Thoracic aorta (tissue), 2 donors: ENCODE measurements at places on chromosomes 3 and 15. TPM values are rescaled to one million over a fixed set of nuclear protein-coding genes. Genes with fewer than 3 reads are reported as not detected.

Gene STARD5
- 7.3 TPM for total RNA-seq

Gene ALPK3
- 56.9 TPM for total RNA-seq

Gene PIK3CB
- total RNA-seq = 20.6 TPM

GRCh38 chr3:187269486-187269885, 22.1 kb downstream of the MASP1 start:
- peaks cover 5% of the 10 kb centered on the region for H3K4me1 ChIP-seq
- no peak for DNase-seq
- no peaks in the 10 kb centered on the region for H3K27me3 ChIP-seq
- H3K36me3 ChIP-seq = no peaks in the 10 kb centered on the region
- no peak overlapping the region for H3K4me3 ChIP-seq
- H3K27ac ChIP-seq = no peak overlapping the region

DNA sequence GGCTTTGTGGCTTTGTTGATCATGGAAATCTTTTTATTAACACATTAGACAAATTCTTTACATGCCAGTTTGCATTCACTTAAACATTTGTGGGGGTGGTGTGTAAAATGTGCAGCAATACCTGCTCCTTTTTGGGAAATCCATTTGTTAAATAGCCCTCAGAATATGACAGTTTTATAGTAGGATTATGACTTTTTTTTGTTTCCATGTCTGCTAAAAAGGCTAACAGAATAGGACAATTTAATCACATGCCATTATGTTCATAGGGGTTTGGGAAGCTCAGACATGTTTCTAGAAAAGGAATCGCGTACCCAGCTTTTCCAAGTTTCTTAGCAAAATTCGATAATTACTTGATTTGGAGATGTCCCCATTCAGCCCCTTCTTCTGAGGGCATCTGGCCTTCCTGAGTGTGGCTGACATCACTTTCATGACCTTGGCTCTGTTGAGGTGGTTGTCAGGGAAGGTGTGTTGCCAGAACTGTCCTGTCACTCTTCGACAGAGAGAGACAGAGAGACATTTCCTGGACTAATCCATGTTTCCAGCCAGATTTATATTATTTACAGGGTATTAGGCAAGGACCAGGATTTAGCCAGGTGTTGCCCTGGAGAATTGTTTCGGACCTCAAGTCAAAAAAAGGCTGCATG, 126.4 kb downstream of the PTPRG start:
- H3K27ac ChIP-seq = no peak overlapping the region
- peaks cover 47% of the 10 kb centered on the region for H3K4me1 ChIP-seq
- no peaks in the 10 kb centered on the region for H3K27me3 ChIP-seq
- no peaks in the 10 kb centered on the region for H3K36me3 ChIP-seq
- no peak for DNase-seq

- peaks cover 46% of the 10 kb centered on the region for H3K36me3 ChIP-seq
- no peak for DNase-seq
- no peak overlapping the region for H3K27ac ChIP-seq
- no peak overlapping the region for H3K4me3 ChIP-seq
- H3K4me1 ChIP-seq = no peaks in the 10 kb centered on the region
Measured at GRCh38 chr3:45677033-45677446, 12.2 kb upstream of the SACM1L start.

Gene SOX14
- total RNA-seq = not detected

Gene CIAO2A
- total RNA-seq = 16.9 TPM

Gene HACD2
- 18.8 TPM for total RNA-seq

Gene RPSA
- total RNA-seq = 480 TPM

Gene WDR48
- 29.9 TPM for total RNA-seq

DNA sequence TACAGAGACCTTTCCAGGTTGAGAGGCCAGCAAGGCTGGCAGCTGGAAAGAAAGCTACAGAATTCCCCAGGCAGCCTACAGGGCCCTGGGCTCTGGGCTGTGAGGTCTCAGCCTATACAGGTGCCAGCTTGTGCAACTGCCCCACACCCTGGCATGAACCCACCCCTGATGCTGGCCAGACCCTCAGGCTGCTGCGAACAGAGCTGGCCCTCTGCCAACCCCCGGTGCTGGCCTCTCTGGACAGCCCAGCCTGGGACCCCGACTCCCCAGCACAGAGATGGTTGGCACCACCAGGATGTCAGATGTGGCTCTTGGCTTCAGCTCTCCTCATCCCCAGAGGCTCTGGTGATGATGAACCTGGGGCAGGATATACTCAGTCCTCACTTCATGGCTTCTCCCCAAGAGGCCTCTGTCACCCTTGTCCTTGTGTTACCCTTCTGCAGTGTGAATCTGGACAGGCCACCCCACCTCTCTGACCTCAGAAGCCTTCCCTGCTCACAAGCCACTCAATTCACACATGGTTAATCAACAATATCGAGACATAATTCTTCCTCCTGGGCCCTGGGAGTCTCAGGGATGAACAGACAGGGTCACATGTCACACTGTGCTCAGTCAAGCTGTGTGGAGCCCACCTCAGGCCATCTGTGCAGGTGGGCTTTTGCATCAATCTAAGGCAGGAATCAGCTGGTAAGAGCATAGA, 11.0 kb upstream of the BFSP2 start:
- DNase-seq = no peak
- H3K4me3 ChIP-seq = no peak overlapping the region
- no peaks in the 10 kb centered on the region for H3K36me3 ChIP-seq
- no peak overlapping the region for H3K27ac ChIP-seq

Gene SST
- total RNA-seq = not detected

Gene AADACL2
- not detected for total RNA-seq

GRCh38 chr3:32352563-32352962, 39.1 kb upstream of the CMTM7 start:
- H3K4me1 ChIP-seq = no peaks in the 10 kb centered on the region
- H3K36me3 ChIP-seq = no peaks in the 10 kb centered on the region
- no peak for DNase-seq
- H3K27me3 ChIP-seq = no peaks in the 10 kb centered on the region
- H3K27ac ChIP-seq = no peak overlapping the region

GRCh38 chr15:60790641-60791040, 311.7 kb upstream of the ICE2 start:
- no peak for DNase-seq
- H3K4me1 ChIP-seq = no peaks in the 10 kb centered on the region
- H3K4me3 ChIP-seq = no peak overlapping the region
- H3K36me3 ChIP-seq = no peaks in the 10 kb centered on the region
- H3K27me3 ChIP-seq = no peaks in the 10 kb centered on the region

Gene SLCO3A1
- 16.5 TPM for total RNA-seq

Gene POLQ
- 0.68 TPM for total RNA-seq

GRCh38 chr3:13569201-13569600, 20.3 kb downstream of the FBLN2 start:
- H3K4me3 ChIP-seq = no peak overlapping the region
- no peak for DNase-seq
- H3K4me1 ChIP-seq = no peaks in the 10 kb centered on the region
- no peaks in the 10 kb centered on the region for H3K36me3 ChIP-seq
- no peak overlapping the region for H3K27ac ChIP-seq

Gene PSTPIP1
- total RNA-seq = 24.8 TPM

DNA sequence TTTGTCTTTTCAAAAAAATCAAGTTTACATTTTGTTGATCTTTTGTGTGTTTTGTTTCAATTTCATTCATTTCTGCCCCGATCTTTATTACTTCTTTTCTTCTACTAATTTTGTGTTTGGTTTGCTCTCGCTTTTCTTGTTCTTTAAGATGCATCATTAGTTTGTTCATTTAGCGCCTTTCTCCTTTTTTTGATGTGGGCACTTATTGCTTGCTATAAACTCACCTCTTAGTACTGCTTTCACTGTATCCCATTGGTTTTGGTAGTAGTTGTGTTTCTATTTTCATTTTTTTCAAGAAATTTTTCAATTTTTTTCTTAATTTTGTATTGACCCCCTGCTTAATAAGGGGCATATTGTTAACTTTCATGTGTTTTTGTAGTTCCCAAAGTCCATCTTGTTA, 34.4 kb downstream of the PRKCI start:
- no peak overlapping the region for H3K4me3 ChIP-seq
- H3K27ac ChIP-seq = no peak overlapping the region
- peaks cover 9% of the 10 kb centered on the region for H3K36me3 ChIP-seq
- no peaks in the 10 kb centered on the region for H3K27me3 ChIP-seq

Gene RAB27A
- 21.0 TPM for total RNA-seq

DNA sequence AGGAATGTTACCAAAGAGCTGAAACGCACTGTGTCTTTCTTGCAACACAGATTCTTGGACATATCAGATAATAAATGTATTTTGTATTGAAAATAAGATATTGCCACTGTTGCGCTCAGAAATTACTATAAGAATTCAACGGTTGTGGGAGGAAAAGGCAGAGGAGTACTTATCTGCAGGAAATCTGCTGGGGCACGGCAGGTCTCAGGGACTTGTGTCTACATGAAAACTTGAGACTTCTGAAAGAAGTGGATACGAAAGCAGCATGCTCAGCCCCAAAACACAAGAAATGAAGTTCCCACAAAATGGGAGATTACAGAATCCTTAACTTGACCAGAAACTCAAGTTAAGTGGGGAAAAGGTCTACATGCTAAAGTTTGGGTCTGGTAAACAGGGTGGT, 86.5 kb downstream of the IGSF11 start:
- no peak for DNase-seq
- H3K4me1 ChIP-seq = no peaks in the 10 kb centered on the region
- no peaks in the 10 kb centered on the region for H3K27me3 ChIP-seq
- no peaks in the 10 kb centered on the region for H3K36me3 ChIP-seq
- H3K4me3 ChIP-seq = no peak overlapping the region

Gene PDHB
- 59.3 TPM for total RNA-seq

Gene SH2D7
- not detected for total RNA-seq

DNA sequence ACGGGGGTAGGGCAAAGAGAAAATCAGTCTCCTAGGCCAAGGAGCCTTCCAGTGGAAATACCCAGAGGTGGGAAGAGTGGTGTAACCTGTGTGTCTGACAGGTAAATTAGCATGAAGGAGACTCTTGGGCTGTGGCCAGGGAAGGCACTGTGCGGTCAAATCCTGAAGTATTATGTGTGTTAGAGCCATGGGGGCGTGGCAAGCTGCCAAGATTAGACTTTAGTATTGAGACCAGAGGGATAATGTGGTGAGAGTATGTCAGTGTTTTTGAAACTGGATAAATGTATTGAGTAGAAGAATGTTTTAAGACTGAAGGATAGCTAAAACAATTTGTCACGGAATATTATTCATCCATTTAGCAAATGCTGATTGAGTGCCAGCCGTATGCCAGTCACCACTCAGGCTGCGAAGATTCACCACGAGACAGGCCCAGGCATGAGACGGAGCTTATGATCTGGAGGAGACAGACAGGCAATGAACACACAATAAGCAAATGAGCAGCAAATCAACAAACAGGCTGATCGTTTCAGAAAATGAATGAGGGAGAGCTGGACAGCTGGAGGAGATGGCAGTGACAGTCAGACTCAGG, 445.9 kb downstream of the MCTP2 start:
- DNase-seq = no peak
- H3K4me1 ChIP-seq = no peaks in the 10 kb centered on the region
- no peak overlapping the region for H3K4me3 ChIP-seq
- H3K27ac ChIP-seq = no peak overlapping the region

DNA sequence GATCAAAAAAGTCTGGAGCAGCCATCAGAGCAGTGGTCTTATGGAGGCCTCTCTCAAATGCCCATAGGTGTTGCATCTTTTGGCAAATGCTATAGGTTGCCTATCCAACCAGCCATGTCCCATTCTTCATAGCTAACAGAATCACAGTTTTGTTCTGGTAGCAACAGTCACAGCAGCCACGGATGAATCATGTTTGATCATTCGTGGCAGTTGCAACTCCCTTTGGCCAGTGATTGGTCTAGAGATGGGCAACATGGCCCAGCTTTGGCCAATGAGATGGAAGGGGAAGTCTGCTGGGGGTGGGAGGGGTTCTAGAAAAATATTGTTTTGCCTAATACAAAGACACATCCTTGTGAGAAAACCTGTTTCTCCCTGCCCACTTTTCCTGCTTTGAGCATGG, 50.3 kb upstream of the PPP2R3A start:
- H3K27ac ChIP-seq = no peak overlapping the region
- DNase-seq = no peak
- no peak overlapping the region for H3K4me3 ChIP-seq

DNA sequence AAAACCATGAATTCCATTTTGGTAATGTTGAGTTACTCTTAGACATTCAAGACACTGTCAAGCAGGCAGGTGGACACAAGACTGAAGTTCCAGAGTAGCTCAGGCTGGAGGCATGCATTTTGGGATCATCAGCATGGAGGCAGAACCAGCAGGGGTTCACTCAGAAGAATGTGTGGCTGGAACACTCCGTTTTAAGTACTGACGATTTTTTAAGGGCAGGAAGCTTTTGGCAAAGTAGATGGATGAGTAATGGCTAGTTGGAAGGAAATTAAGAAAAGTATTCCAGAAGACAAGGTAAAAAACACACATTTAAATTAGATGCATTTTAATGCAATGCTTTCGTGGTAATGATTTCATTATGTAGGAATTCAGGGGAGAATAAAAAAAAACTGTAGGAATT, 420.4 kb downstream of the ROBO2 start:
- H3K27ac ChIP-seq = no peak overlapping the region
- no peak for DNase-seq
- H3K27me3 ChIP-seq = no peaks in the 10 kb centered on the region
- no peaks in the 10 kb centered on the region for H3K36me3 ChIP-seq
- H3K4me3 ChIP-seq = no peak overlapping the region

DNA sequence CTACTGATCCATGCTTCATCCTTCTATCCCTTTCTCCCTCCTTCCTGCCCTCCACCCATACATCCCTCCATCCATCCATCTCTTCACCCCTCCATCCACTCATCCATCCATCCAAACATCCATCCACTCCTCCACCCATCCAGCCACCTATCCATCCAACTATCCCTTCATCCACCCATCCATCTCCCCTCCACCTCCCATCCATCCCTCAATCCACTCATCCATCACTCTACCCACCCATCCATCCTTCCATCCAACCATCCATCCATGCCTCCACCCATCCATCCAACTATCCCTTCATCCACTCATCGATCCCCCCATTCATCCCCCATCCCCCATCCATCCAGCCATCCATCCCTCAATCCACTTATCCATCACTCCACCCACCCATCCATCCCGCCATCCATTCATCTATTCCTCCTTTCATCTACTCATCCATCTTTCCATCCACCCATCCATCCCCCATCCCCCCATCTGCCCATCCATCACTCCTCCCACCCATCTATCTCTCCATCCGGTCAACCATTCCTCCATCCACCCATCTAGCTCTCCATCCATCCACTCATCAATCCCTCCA, 132.4 kb upstream of the IQSEC1 start:
- H3K4me1 ChIP-seq = no peaks in the 10 kb centered on the region
- no peak overlapping the region for H3K27ac ChIP-seq
- DNase-seq = no peak
- no peaks in the 10 kb centered on the region for H3K36me3 ChIP-seq
- H3K4me3 ChIP-seq = no peak overlapping the region

GRCh38 chr15:33581032-33581431, 270.3 kb downstream of the RYR3 start:
- H3K4me3 ChIP-seq = no peak overlapping the region
- no peaks in the 10 kb centered on the region for H3K36me3 ChIP-seq
- H3K27ac ChIP-seq = no peak overlapping the region
- H3K4me1 ChIP-seq = peaks cover 16% of the 10 kb centered on the region

- H3K4me1 ChIP-seq = no peaks in the 10 kb centered on the region
- no peak overlapping the region for H3K27ac ChIP-seq
- H3K27me3 ChIP-seq = no peaks in the 10 kb centered on the region
- H3K36me3 ChIP-seq = peaks cover 29% of the 10 kb centered on the region
Measured at GRCh38 chr15:41849861-41850260, 11.2 kb downstream of the PLA2G4B start.

- no peak overlapping the region for H3K4me3 ChIP-seq
- H3K27ac ChIP-seq = no peak overlapping the region
- no peaks in the 10 kb centered on the region for H3K36me3 ChIP-seq
- H3K27me3 ChIP-seq = no peaks in the 10 kb centered on the region
- H3K4me1 ChIP-seq = peaks cover 4% of the 10 kb centered on the region
Measured at GRCh38 chr15:44438402-44438801, 11.0 kb downstream of the CTDSPL2 start.
